Panc1 (cell line): ENCODE measurements at places on chromosomes 4 and X. TPM values are rescaled to one million over a fixed set of nuclear protein-coding genes. Genes with fewer than 3 reads are reported as not detected.

- H3K27me3 ChIP-seq: no peaks in the 10 kb centered on the region
- no peaks in the 10 kb centered on the region for H3K4me1 ChIP-seq
- no peaks in the 10 kb centered on the region for H3K36me3 ChIP-seq
Measured at GRCh38 chr4:13302876-13303275, 181.3 kb downstream of the RAB28 start.

GRCh38 chrX:48737940-48738339 lies 23.6 kb upstream of the GLOD5 start:
- H3K4me3 ChIP-seq: peak overlapping the region; percentile 58
- H3K36me3 ChIP-seq: no peaks in the 10 kb centered on the region
- DNase-seq: no peak
- peaks cover 4% of the 10 kb centered on the region for H3K4me1 ChIP-seq
- H3K27me3 ChIP-seq: no peaks in the 10 kb centered on the region
- peak overlapping the region; percentile 95 for H3K27ac ChIP-seq

GRCh38 chrX:13380211-13380610 lies 60.4 kb upstream of the ATXN3L start:
- no peaks in the 10 kb centered on the region for H3K36me3 ChIP-seq
- H3K4me3 ChIP-seq: no peak overlapping the region
- no peaks in the 10 kb centered on the region for H3K4me1 ChIP-seq
- no peak for DNase-seq
- no peak overlapping the region for H3K27ac ChIP-seq

CENPVL3 gene
- total RNA-seq: 2.9 TPM

DNA sequence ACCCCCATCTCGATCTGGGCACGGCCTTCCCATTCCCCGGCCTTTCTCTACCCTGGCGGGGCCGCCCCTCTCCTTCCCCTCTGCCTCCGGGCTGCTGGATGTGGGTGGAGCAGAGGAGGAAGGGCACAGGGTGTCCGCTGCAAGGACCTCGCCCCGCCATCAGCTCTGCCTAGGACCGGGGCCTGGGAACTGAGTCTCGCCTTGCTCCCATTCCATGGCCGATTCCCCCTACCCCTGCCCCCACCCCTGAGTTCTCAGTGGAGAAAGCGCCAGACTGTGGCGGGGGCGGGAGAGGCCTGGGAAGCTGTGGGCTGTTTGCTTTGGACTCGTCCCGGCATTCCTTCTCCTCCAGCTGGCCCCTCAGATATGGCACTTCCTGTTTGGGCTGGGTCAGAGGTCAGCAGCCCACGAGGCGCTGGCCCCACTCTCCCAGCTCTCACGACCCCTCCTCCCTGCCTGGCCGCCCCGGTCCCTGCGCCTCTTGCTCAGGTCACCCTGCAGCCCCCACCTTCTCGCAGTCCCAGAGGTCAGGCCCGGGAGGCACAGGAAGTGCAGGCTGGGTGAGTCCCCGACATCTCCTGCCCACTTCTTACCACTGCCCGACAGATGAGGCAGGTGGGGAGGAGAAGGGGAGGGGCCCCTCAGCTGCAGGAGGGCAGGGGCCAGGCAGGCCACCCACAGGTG lies 6.4 kb upstream of the BGN start:
- peaks cover 39% of the 10 kb centered on the region for H3K4me1 ChIP-seq
- H3K27ac ChIP-seq: peak overlapping the region; percentile 66
- DNase-seq: no peak
- no peaks in the 10 kb centered on the region for H3K36me3 ChIP-seq
- H3K27me3 ChIP-seq: no peaks in the 10 kb centered on the region

SYTL5 gene
- 0.08 TPM for total RNA-seq

DNA sequence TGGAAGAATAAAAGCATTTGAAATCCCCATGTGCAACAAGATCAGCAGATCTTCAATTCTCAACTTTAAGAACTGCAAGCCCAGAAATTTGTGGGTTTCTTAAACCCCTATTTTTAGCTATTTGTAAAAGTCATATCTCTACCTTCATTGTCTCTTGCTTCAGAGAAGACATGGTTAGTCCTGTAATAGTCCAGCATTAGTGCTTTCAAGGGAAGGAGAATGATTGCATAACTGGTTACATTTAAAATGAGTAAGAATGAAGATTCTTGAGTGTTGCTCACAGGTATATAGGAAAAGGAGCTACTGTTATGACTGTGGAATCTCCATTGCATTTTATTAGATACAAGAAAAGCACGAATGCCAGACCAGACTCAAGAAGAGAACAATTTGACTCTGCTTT lies 84.0 kb downstream of the CCSER1 start:
- H3K27ac ChIP-seq: no peak overlapping the region
- H3K36me3 ChIP-seq: no peaks in the 10 kb centered on the region
- no peaks in the 10 kb centered on the region for H3K4me1 ChIP-seq
- DNase-seq: no peak

HSFX1 gene
- total RNA-seq: 1.0 TPM

ITM2A gene
- total RNA-seq: 0.49 TPM

GRCh38 chr4:55216863-55217635 lies 91.7 kb upstream of the KDR start:
- no peaks in the 10 kb centered on the region for H3K27me3 ChIP-seq
- no peaks in the 10 kb centered on the region for H3K4me1 ChIP-seq
- DNase-seq: no peak
- no peak overlapping the region for H3K4me3 ChIP-seq
- no peak overlapping the region for H3K27ac ChIP-seq

DNA sequence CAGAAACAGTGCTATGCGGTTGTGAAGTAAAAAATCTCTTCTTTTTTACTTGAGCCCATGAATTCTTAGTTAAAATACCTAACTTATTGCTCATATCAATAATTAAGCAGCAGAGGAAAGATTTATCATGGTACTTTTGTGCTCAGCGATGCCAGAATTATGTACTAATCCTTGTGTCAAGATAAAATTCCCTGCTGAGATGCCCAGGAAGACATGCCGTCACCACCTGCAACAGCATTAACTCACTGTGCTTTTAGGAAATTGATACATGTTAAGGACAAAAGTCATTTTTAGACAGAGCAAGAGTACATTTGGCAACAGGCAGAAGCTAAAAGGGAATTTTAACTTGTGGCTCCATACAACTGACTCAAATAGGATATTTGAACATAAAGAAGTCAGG lies 138.9 kb downstream of the NPNT start:
- H3K27me3 ChIP-seq: no peaks in the 10 kb centered on the region
- H3K4me1 ChIP-seq: no peaks in the 10 kb centered on the region
- no peaks in the 10 kb centered on the region for H3K36me3 ChIP-seq
- H3K4me3 ChIP-seq: no peak overlapping the region
- no peak overlapping the region for H3K27ac ChIP-seq

MCF2 gene
- 0.31 TPM for total RNA-seq

DNA sequence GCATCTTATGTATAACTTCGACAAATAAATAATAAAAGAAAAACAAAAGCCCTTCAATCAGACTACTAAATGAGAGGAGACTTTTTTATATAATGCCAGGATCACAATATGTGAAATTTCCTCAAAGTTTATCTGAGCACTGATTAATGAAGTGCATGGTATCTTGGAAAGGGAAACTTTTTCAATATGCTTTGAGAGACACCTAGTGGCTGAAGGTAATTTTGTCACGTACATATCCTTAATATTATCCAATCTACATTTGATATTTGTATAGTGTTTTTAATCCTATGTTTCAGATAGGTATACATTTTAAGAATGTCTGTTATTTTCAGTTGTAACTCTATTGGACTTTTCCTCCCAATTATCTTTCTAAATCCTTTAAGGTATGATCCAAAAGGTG lies 146.8 kb downstream of the KLHL4 start:
- no peak overlapping the region for H3K4me3 ChIP-seq
- H3K4me1 ChIP-seq: no peaks in the 10 kb centered on the region; the same call in 1 of the 2 replicates
- H3K27me3 ChIP-seq: no peaks in the 10 kb centered on the region
- peak; percentile 38 for DNase-seq
- peak overlapping the region; percentile 34; the same call in 1 of the 2 replicates for H3K27ac ChIP-seq
- H3K36me3 ChIP-seq: no peaks in the 10 kb centered on the region

DNA sequence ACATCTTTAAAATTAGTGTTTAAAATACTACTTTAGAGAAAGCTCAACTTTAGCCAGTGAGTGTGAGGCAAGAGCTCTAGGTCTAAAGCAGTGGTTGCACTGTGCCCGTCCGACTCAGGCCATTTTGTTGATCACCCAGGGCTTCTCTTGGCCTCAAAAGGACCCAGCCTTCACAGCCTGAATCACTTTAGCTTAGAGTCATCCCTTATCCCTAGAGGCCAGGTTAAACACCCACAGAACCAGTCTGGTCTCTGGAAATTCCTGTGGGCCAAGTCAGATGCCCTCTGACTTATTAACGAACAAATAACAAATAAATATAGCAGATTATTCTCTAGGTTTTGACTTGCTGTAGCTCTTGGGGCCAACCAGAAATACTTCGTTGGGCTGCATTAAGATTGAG lies 102.3 kb downstream of the WWC2 start:
- H3K27me3 ChIP-seq: no peaks in the 10 kb centered on the region
- H3K27ac ChIP-seq: no peak overlapping the region
- H3K4me1 ChIP-seq: peaks cover 4% of the 10 kb centered on the region
- H3K4me3 ChIP-seq: no peak overlapping the region
- no peak for DNase-seq
- no peaks in the 10 kb centered on the region for H3K36me3 ChIP-seq

- H3K27ac ChIP-seq: no peak overlapping the region
- H3K4me3 ChIP-seq: no peak overlapping the region
- peaks cover 11% of the 10 kb centered on the region for H3K27me3 ChIP-seq
- no peaks in the 10 kb centered on the region for H3K36me3 ChIP-seq
- no peak for DNase-seq
Measured at GRCh38 chrX:135651647-135652295, 61.7 kb upstream of the CT45A1 start.
